ENCODE measurements at places on chromosomes 3 and 15. TPM values are rescaled to one million over a fixed set of nuclear protein-coding genes. Genes with fewer than 3 reads are reported as not detected.

DNA sequence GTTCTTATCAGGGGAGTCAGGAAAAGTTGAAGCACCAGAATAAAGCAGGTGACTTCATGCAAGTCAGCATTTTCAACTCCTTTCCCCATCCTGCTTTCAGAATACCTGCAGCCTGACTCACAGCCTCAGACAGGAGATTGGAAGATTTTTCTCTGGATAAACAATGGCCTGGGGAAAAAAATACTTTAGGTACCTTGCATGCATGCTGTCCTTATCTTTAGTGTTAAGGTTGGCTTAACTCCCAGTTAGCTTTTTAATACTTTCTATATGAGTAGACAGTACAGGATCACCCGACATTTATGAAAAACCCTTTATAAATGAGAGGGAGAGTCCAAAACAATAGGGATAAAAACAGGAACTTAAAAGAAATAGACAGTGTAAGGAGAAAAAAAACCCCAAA, 53.6 kb downstream of the PAK2 start:
- no peak for DNase-seq

DNA sequence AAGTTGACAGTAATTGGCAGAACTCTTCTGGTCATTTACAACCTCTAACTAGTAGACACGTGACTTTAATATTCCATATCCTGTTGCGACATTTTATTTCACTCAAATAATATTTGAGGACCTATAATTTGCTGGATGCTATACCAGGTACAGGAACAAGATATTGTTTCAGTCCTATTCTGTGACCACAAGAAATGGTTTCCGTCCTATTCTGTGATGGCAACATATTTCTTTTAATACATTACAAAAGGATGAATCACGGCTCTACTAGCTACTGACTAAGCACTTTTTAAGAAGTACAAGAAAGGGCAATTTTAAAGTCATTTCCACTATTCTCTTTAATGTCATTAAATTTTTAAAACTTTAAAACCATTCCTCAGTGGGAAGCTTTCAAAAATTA, 400.2 kb downstream of the CNTN3 start:
- no peak for DNase-seq

DNA sequence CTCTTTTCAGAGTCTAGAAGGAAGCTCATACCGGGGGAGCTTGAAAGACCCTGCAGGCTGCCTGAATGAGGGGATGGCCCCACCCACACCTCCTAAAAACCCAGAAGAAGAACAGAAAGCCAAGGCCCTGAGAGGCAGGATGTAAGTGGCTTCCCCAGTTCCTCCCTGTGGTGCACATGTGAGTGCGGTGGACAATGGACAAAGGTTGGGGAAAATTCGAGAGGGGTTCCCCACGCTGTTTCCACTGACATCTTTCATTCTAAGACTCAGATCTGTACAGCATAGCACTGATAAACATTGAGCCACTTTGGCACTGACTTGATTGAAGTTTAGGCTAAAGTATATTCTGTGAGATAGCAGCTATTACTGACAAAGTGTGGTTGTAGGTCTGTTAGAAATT, 79.5 kb upstream of the UMPS start:
- DNase-seq = peak; percentile 17

GRCh38 chr15:28289694-28290463, 32.1 kb downstream of the HERC2 start:
- no peak for DNase-seq

DNA sequence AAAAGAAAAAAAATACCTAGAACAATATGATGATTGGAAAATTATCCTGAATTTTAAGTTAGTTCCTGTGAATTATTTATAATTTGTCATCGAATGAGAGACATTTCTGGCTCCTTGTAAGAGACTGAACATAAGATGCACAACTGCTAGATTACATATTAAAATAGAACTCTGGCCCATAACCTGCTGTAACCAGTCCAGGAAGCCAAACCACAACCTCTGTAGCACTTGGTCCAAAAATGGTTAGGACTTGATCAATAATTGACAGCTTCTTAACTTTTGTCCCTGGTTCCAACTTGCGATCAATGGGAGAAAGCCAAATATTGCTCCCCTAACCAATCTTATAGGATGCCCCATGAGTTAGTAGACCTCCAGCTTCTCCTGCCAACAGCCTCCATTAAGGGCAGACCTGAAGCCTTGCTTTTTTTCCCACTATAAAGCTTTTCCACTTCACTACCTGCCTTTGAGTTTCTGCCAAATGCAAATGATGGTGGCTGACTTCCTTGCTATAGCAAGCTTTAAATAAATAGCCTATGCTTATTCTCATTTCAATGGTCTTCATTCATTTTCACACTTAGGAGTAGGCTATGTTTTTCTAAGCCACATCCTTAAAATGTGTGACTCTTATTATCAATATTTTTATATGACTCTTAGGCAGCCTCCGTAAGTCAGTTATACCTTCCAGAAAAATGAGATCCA, 224.0 kb upstream of the ARHGEF26 start:
- no peak for DNase-seq

- DNase-seq = no peak
Observed at GRCh38 chr15:64600794-64601193, 140.4 kb downstream of the ZNF609 start.

DNA sequence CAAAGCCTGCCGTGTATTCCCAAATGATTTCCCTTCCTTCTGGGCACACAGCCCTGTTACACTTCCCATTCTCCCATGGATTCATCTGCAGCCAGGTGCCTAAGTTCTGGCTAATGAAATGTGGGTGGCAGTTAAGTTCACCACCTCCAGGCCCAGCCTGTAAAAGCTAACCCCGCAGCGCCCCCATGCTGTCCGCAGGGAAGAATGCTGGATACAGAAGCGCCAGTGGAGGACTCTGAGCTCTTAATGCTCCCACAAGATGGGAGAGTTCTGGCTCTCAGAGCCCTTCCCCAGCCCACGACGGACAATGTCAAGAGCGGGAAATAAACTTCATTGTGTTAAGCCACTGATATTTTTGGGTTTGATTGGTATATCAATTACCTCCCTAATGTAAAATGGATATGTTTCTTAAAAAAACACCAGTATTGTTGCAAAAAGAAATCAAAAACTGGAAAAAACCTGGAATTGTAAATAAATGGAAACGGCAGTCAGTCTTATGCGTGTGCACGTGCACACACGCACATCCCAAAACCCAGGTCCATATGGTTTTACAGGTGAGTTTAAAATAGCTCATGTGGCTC, 37.7 kb upstream of the FGD5 start:
- peak; percentile 77 for DNase-seq

GRCh38 chr3:72193771-72194430, 409.0 kb upstream of the PROK2 start:
- DNase-seq = no peak

DNA sequence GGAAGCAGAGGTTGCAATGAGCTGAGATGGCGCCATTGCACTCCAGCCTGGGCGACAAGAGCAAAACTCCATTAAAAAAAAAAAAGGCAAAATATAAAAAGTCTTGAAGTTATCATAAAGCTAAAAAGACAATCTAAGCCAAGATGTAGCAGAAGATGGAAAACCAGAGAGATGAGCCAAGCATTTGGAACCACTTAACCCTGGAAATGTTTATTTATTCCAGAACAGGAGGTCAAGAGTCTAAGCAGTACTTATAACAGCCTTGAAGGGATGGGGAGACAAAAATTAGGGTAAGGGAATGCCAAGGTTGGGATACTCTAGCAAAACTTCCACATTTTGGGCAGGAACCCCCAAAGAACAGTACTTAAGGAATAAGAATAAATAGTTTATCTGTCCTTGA, 30.1 kb downstream of the FAIM start:
- no peak for DNase-seq

DNA sequence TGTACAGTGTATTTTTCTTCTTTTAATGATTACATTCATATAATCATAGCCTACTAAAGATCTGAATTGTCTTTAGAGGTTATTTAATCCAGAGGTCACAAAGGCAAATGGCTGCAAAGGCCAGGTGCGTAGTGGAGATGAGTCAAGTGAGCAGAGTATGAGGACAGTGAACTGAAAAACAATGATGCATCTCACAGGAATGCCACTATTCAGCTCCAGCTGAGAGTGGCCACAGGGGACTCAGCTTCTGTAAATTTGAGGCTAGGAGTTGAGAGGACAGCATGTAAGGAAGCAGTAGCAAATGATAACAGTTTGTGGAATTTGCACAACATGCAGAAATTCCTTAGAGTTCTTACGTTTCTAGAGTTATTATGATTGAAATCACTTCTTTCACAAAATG, 50.4 kb downstream of the COL6A5 start:
- no peak for DNase-seq

DNA sequence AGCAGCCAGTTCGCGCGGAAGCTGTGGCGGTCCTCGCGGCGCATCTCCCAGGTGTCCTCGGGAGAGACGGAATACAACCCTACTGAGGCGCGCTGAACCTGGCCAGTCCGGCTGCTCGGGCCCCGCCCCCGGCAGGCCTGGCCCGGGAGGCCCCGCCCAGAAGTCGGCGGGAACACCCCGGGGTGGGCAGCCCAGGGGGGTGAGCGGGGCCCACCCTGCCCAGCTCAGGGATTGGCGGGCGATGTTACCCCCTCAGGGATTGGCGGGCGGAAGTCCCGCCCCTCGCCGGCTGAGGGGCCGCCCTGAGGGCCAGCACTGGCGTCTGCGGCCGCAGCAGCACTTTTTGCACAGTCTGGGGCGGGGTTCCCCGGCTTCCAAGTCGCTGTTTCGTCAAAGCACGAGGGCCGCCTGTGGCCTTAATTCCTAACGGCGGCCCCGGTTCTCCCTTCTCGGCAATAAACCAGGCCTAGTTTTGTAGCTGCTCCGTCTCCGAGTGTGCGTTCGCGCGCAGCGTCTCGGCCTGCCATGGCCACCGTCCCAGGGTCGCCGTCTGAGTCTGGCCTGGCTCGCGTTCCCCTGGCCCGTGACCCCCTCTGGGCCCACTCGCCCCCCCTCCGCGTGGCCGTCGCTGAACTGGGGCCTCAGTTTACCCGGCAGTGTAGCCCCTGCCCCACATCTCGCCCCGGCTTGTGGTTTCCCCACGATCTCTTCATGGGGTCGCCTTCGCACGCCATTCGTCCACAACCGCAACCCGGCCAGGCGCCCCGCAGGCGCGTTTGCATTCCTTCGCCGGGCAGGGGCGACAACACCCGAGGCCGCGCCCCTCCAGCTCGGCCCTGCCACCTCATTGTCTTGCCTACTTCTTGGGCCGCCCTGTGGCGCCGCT, 30.0 kb downstream of the NBEAL2 start:
- peak; percentile 39 for DNase-seq

- no peak for DNase-seq
Observed at GRCh38 chr3:80355144-80355543, 587.3 kb upstream of the ROBO1 start.

DNA sequence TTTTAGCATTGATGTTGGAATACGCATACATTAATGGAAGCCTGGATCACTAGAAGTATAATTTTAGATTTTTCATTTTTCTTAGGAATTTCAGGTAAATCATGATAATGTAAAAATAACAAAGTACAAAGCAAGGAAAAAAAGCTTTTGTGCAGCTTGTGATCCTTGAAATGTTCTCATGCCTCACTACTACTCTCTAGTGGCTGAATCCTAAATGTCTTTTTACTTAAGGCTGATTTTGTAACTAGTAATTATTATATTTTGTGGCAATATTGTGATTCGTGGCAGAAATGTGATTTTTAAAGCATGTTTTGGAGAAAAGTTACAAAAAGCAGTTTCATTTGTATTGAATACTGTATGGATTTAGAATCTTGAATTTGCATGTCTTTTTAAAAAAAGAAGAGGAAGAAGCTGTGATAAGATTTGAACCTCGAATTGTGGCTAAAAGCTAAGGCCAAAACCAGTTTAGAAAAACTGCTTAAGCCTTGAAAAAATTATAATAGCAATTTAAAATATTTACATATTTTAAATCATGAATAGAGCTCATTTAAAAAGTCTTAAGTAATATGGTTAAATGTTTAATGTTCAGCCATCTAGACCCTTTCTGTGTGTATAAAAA, 39.0 kb downstream of the U2SURP start:
- DNase-seq = peak; percentile 55

- no peak for DNase-seq
Observed at GRCh38 chr3:61605589-61606175, 44.3 kb downstream of the PTPRG start.

The ACSBG1 gene
- 5.5 TPM for total RNA-seq

The EFCAB12 gene
- not detected for total RNA-seq

The A4GNT gene
- not detected for total RNA-seq

The CRYBG3 gene
- 14.2 TPM for total RNA-seq

The CILP gene
- 0.13 TPM for total RNA-seq

Data from SK-MEL-5 (cell line).